ENCODE measurements at places on chromosomes 1 and 21. TPM values are rescaled to one million over a fixed set of nuclear protein-coding genes. Genes with fewer than 3 reads are reported as not detected.

Gene LEMD1
- total RNA-seq: not detected

Gene LSS
- 22.4 TPM for total RNA-seq

- peaks cover 5% of the 10 kb centered on the region for H3K36me3 ChIP-seq
- DNase-seq: peak; percentile 62
- H3K4me3 ChIP-seq: peak overlapping the region; percentile 81
- peak overlapping the region; percentile 83 for H3K27ac ChIP-seq
- peaks cover 53% of the 10 kb centered on the region for H3K4me1 ChIP-seq
Measured at GRCh38 chr1:59020151-59020997, 236.5 kb upstream of the JUN start.

DNA sequence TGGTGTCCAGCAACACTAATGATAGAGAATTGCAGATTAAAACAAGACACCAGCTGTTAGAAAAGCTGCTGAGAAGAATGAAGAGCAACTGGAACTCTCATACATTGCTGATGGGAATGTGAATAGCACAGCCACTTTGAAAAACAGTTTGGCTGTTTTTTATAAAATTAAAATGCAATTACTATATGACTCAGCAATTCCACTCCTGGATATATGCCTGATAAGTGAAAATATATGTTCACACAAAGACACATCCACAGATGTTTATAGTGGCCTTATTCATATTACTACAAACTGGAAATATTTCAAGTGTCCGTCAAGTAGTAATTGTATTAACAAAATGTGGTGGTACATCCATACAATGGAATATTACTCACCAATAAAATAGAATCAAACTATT lies 99.7 kb upstream of the HAO2 start:
- H3K4me3 ChIP-seq: no peak overlapping the region
- DNase-seq: no peak
- peaks cover 8% of the 10 kb centered on the region for H3K27me3 ChIP-seq

- H3K4me1 ChIP-seq: no peaks in the 10 kb centered on the region
- H3K36me3 ChIP-seq: peaks cover 2% of the 10 kb centered on the region
- H3K27me3 ChIP-seq: no peaks in the 10 kb centered on the region
- no peak overlapping the region for H3K27ac ChIP-seq
Measured at GRCh38 chr1:71461416-71461815, 380.6 kb upstream of the ZRANB2 start.

GRCh38 chr1:111911776-111912515 lies 77.5 kb downstream of the KCND3 start:
- DNase-seq: no peak
- H3K4me1 ChIP-seq: peaks cover 4% of the 10 kb centered on the region
- no peak overlapping the region for H3K4me3 ChIP-seq
- H3K27ac ChIP-seq: no peak overlapping the region

DNA sequence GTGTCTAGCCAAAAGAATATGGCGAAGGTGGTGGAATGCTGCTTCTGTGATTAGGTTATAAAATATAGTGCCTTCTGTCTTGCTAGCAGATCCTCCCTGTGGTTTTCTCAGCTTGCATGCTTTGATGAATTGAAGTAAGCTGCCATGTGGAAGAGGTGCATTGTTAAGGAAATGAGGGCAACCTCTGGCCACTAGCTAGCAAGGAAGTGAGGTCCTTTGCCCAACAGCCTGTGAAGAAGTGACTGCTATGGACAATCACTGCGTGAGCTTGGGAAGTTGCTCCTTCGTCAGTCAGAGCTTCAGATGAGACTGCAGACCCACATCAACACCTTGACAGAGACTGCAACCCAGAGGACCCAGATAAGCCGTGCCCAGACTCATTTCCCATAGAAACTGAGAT lies 109.4 kb downstream of the GIPC2 start:
- H3K27ac ChIP-seq: no peak overlapping the region
- no peak for DNase-seq
- H3K27me3 ChIP-seq: no peaks in the 10 kb centered on the region
- no peaks in the 10 kb centered on the region for H3K36me3 ChIP-seq
- no peaks in the 10 kb centered on the region for H3K4me1 ChIP-seq

DNA sequence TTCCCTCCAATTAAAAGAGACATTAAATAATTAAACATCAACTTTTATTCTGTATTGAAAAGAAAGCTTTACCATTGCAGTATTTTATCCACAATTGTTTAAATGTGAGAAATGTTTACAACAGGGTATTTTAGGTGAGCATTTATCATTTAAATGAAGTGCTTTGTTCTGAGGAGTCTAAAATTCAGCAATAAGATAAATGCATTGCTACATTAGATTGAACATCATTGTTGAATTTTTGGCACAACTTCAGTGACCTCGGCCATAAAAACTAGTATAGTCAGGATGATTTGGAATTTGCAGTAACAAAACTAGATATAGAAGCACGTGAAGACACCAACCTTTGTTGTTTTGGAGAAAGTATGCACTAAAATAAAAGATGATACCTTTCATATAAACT lies 692.9 kb downstream of the USP25 start:
- no peaks in the 10 kb centered on the region for H3K36me3 ChIP-seq
- H3K27ac ChIP-seq: no peak overlapping the region
- no peak for DNase-seq
- no peaks in the 10 kb centered on the region for H3K27me3 ChIP-seq

DNA sequence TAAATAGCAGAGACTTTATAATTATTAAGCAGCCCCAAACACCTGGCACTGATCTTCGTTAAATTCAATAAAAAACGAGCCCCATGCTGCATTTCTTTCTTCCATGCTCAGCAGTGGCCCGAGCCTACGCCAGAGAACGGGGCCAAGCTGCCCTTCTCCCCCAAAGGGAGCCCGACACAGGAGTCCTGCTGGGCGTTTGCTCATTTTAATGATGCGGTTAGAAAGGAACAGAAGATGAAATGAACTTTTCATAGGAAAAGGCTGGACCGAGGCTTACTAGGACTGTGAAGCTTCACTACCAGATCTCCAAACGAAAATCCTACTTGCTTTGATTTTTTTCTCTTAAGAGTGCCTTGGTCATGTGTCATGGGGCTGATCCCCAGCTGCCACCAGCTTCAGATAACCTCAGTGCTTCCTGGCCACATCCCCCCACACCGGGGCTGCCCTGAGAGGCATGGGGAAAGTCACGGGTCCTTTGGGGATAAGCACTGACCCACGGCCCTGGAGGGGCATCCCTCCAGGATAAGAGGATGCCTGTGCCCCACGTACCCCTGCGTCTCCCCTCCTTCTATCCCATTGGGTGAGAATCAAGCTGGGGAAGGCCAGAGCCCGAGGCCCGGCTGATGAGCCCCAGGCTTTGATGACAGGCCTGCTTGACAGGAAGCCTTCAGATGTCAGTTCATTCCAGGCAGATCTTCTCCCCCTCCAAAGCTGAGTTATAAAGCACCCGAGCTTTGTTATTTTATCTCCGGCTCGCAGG lies 34.2 kb downstream of the PGBD5 start:
- DNase-seq: no peak
- H3K36me3 ChIP-seq: no peaks in the 10 kb centered on the region
- peaks cover 27% of the 10 kb centered on the region for H3K27me3 ChIP-seq

Data from activated T-cell treated with anti-CD3 and anti-CD28 coated beads, Interleukin-2, amount 50 U/mL, for 72 hours (primary cell).